Stimulated activated CD4-positive, alpha-beta T cell treated with anti-CD3 and anti-CD28 coated beads, Interleukin-15, amount 100 ng/mL, for 24 hours (primary cell): ENCODE measurements at places on chromosomes 16 and 17.

GRCh38 chr17:41919165-41919817 is 540 bp upstream of the ACLY start:
- DNase-seq = no peak

GRCh38 chr16:57600048-57600835 is 28.2 kb upstream of the ADGRG1 start:
- DNase-seq = peak; percentile 68

GRCh38 chr16:89815639-89816348 is 653 bp downstream of the FANCA start:
- peak; percentile 36 for DNase-seq

GRCh38 chr16:7545251-7545650 is 212.6 kb downstream of the RBFOX1 start:
- DNase-seq = no peak

GRCh38 chr16:66568355-66568754 is 2.1 kb downstream of the CMTM1 start:
- no peak for DNase-seq

GRCh38 chr17:66713533-66714042 is 121.3 kb upstream of the CACNG5 start:
- no peak for DNase-seq

DNA sequence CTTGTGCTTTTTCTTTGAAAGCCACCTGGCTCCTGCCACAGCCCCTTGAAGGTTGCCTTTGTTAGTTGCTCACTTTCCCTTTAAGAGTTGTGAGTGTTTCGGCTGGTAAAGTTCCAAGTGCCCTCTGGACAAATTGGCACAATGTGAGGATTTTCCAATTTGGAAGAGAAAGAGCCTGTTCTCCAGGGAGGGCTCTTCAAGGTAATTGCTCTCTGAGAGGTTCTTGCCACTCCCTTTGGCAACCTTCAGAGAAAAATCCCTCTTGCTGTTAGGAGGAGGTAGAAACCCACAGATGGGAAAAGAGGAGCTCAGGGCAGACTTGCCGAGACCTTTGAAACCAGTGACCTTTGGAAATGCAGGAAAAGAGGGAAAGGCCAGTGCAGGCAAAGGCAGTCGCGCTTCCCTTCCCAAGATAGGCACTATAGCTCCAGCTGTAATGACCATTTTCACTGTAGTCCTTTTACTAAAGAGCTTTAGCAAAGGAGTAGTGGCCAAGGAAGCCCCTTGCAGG is 49.0 kb upstream of the AKAP1 start:
- DNase-seq = no peak

DNA sequence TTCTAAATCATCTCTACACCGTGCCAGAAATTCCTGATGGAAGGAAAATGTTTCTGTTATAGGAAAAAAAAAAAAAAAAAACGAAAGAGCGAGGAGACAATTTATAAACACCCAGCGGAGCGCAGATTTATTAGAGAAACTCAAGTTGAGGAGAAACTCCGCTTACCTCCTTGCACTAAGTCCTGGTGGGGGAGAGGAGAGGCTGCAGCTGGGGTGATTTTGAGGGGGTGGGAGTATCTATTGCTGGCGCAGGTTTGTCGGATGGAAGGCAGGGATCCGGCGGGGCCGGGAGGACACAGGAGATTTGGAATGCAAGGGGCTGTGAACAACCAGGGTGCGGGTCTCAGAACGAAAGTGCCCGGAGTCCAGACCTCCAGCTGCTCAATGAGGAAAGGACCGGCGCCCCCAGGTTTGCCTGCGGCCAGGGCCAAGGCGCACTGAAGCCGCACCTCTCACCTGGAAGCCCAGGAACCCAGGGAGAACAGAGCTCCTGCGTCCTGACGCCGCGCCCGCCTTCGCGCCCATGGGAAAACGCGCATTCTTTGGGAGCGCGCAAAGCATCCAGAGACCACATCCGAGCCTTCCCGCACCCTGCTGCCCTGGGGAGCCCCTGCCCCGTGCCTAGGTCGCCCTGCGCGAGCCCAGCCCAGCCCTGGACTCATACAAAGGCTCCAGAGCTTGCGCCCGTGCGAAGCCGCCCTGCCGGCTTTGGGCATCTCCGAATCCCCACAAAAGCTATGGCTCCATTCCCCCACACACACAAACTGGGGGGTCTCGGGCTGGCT is 2.6 kb upstream of the HOXB8 start:
- DNase-seq = peak; percentile 20

GRCh38 chr16:85334718-85335583 is 222.7 kb upstream of the CIBAR2 start:
- peak; percentile 42 for DNase-seq

GRCh38 chr17:33964344-33964979 is 290.6 kb upstream of the CCL2 start:
- no peak for DNase-seq

GRCh38 chr16:68643227-68643626 is 1.9 kb upstream of the CDH3 start:
- DNase-seq = no peak

GRCh38 chr16:53545433-53545832 is 42.4 kb upstream of the AKTIP start:
- peak; percentile 40 for DNase-seq

- DNase-seq = no peak
Observed at GRCh38 chr16:75929046-75929445, 202.8 kb upstream of the CPHXL start.

GRCh38 chr16:26442321-26442720 is 624.4 kb upstream of the C16orf82 start:
- DNase-seq = no peak

DNA sequence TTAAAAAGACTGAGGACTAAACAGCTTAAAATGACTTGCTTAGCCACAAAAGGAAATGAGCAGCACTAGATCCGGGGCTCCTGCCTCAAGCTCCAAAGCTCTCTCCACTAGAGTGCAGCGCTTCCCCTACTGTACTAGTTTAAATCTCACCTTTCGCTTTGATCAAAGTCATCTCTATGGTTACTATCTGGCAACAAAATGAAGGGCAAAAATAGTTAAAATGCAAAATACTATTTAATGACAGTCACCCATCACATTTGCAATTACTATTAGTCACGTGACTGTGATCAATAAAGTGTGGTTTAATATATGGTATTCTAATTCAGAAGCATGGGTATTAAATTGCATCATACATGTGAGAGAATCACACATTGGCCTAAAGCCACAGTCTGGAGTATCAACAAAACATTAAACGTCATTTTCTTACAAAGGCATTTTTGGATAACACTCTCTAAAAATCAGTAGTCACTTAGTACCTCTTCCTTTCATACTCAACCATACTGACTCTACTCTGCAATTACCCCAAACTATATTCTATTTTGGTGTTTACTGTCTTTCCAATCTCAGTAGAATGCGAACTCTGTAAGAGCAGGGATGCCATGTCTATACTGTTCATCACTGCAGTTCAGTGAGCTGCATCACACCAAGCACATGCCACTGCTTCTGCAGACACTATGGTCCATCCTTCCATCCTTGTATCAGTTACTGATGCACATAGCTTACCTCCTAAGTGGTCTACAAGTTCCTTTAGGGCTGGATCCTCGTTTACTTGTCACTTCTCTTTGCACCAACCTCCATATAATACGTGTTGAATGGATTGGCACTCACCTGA is 6.2 kb downstream of the PSMD12 start:
- DNase-seq = peak; percentile 60

DNA sequence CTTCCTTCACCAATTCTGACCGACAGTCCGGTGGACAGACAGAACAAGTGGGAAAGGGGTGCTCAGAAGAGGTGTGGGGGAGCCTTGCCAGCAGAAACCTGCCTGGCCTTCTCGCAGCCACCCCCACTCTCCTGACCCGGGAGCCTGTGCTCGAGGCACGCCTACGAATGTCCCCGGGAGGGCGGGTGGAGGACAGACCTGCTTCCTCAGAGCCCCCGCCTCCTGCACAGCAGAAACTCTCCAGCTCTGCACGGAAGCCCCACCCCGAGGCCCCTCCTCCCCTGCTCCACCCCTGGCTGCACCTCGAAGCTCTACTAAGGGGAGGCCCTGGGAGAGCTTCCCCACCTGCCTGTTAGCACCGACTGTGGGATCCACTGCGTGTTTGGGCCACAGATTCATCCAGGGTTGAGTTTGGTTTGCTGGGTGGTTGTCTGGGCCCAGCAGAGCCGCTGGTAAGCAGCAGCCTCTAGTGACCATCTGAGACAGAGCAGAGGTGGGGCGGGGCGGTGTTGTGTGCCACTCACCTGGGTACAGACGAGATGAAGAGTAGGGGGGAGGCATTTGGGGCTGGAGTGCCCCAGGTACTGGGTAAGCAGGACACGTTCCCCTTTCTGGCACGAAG is 6.2 kb downstream of the TAF1C start:
- no peak for DNase-seq

- DNase-seq = no peak
Observed at GRCh38 chr17:80101946-80102663, 724 bp downstream of the GAA start.

DNA sequence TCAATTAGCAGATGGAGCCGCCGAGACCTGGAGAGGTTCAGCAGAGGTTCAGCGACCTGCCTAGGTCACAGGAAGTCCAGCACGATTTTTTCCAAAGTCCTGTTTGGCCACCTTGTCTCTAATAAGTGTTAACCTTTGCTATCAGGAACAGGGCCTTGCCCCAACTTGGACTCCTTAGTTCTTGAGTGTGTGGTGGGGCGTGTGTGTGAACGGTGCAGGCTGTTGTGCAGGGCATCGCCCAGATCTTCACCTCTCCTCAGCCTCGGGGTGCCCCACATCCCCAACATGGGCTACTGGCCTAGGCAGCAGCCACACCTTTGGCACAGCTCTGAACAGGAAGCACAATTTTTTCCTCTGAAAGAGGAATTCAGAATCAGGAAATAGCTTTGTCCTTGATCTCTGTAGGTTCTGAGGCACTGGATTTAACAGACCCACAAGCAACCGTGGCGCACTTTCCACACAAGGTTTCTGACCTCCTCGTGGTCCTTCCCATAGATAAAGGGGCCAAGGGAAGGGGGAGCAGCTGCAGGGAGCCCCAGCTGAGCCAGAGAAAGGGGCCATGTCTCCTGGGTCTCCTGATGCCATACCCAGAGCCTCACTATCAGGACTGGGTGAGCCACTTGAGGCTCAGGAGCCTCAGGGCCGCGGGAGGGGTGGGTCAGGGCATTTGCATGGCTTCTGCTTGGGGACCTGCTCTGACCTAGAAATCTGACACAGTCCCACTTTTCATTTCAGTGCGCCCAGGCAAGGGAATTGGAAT is 10.4 kb downstream of the MPRIP start:
- DNase-seq = no peak

DNA sequence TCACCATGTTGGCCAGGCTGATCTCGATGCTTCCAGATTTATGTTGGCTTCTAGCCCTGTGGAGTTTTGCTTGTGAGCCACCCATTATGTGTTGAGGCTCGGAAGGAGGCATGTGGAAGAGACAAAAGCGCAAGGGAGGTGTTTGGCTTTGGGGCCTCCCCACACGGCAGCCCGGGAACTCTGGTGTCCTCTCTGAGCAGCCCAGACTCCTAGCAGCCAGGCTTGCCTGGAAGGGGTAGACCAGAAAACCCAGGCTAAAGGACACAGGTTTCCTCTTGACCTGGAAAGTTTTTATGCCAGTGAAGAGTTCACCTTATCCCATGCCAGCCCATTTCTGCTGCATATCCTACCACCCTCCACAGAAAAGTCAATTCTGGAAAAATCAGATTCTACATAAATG is 21.0 kb downstream of the SDR42E2 start:
- no peak for DNase-seq

DNA sequence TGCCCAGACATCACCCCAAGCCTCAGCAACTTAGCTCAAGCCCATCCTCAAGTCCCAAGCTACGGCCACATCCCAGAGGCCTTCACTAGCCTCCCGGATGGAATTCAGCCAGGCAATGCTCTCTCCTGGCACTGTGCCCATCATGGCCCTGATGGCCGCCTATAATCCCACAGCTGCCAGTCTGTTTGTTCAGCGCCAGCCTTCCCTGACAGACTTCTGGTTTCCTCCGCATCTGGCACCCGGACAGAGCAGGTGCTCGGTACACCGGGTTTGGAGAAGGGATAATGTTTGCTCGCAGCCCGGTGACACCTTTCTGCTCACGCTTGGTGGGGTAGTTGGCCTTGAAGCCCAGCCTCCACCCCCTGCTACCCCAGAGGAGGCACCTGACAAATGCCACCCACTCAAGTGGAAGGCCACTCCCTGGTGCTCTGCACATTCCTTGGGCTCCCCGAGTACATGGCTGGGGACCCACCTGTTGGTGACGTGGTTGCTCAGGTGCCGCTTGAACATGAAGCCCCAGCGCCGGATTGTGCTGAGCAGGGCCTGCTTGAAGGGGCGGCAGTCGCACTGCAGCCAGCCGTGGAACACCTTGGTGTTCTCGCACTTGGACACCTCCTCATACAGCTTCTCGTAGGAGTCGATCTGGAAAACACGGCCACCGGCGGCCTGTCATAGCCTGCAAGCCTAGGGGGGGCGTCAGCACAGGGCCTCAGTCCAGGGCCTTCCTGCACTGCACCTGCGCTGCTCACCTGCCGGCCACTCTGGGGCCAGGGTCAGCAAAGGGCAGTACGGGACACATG is 47.1 kb downstream of the DNAH17 start:
- no peak for DNase-seq

- no peak for DNase-seq
Observed at GRCh38 chr16:77955127-77955526, 67.2 kb upstream of the CLEC3A start.

DNA sequence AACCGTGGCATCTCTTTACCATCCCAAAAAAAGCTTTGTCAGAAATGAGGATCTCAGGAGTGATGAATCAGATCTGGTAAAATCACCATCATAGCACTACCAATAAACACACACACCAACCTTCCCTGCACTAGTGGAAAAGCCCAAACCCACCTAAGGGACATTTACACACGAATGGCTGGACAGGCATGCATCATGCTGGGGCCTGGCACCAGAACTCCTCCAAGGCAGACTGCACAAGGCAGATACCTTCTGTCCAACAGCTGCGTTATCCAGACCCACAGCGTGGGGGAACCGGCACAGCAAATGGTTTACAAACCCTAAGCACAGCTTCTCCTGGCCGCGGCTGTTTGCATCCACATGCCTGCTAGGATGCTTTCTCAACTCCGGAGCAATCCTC is 2.8 kb downstream of the ASIC2 start:
- no peak for DNase-seq

DNA sequence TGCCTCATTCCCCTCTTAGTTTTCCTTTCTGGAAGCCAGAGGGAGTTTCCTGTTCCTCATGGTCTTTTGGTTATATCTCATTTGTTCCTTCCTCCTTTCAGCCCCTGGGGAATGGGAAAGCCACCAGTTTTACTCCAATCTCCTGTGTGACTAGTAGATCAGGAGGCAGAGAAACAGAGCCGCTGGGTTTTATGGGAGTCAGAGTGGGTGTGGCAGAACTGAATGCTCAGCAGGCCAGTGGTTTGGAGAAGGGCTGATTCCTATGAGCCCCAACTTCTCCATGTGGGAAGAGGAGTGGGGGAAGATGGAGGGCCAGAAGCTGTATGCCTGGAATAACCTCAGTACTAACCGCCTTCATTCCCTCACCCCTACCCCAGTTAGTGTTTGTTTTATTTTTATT is 4.1 kb downstream of the DNAH2 start:
- no peak for DNase-seq

GRCh38 chr16:88886845-88887521 is 20.5 kb upstream of the PABPN1L start:
- no peak for DNase-seq
